COR-L47 (cell line): ENCODE measurements at places on chromosomes 13 and 19.
A peak's percentile ranks its signal among the peaks of the same experiment; 100 is the strongest.

DNA sequence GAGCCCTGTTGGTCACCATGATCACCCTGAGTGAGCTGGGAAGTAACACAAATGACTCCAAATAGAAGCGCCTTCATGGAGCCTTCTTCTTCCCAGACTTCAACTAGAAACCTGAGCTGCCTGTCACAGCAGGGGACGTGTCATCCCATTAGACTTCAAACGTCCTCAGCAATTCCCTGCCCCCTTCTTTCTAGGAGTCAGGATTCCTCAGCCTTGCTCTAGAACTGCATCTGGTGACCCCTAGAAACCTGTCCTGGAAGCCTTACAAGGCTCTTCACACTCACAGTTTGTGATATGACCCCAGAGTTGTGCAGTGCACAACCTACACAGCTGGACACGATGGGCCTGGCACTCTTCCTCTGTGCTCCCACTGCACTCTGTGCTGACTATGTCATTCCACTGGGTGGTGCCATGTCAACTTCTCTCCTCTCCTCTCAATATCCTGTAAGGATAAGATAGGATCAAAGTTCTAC is 23.6 kb upstream of the TTYH1 start:
- DNase-seq, result no peak

DNA sequence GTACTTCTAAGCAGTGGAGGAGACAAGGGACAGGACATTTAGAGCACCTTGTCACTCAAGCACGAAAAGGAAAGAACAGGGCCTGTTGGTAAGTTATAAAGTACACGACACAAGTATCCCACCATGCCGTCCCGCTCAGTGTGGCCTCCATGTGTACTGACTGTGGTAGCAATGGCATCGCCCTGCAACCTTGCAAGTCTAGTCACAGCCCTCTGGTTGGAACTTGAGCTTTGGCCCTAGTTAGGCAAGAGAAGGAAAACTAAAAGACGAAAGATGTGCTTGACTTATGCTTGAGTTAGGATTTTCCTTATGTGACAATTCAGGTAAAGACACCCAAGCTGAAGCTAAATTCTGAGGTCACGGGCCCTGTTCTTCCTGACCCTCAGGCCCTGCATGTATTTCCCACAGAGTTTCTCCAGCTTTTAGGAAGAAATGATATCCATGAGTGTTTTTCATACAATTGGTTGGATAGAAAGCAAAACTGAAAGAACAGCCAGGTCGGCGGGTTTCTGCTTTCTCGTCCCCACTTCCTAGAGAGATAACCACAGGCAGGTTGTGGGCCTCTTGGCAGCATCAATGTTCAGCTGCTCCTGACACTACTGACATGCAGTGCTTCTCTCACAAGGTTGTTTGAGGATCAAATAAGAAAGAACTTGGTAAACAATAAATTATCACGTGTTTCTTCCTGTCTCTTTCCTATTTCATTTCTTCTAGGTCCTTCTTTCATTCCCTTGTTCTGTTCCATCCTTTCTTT is 216.2 kb downstream of the IRS2 start:
- no peak for DNase-seq

DNA sequence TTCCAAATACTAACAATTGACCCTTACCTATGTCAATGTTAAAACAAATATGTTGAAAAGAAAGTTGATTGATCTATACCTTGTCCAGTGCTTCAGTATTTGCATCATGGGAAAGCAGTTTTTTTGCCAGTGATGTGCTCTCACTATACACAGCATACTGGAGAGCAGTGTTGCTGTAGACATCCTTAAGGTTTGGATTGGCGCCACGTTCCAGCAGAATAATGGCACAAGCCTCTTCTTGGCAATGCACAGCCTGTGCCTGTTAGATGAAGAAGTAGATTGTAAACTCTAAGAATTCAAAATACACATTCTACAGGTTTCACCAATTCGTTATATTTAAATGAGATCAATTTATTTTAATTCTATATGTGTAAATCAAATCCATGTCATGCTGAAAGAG is 43.9 kb upstream of the C1QTNF9B start:
- DNase-seq, result no peak

GRCh38 chr13:26425443-26426358 is 131.8 kb upstream of the WASF3 start:
- DNase-seq, result peak; percentile 33

GRCh38 chr19:48461651-48461981 is 6.2 kb downstream of the KCNJ14 start:
- no peak for DNase-seq

DNA sequence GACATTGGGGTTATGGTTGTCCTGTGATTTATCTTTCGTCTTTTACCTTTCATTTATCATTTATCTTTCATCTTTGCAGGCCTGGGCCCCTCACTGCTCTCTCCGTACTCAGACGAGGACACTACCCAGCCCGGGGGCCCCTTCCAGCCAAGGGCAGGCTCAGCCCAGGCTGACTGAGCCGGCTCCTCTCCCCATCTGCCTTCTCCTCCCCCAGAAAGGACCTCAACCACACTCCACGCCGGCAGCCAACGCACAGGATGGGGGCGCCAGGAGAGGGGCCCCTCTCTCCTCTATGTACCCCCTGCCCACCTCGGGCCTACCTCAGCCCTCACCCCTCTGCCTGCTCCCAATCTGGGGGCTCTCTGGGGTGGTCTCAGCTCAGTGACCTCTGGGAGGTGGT is 7.4 kb upstream of the PPP5C start:
- DNase-seq, result no peak

DNA sequence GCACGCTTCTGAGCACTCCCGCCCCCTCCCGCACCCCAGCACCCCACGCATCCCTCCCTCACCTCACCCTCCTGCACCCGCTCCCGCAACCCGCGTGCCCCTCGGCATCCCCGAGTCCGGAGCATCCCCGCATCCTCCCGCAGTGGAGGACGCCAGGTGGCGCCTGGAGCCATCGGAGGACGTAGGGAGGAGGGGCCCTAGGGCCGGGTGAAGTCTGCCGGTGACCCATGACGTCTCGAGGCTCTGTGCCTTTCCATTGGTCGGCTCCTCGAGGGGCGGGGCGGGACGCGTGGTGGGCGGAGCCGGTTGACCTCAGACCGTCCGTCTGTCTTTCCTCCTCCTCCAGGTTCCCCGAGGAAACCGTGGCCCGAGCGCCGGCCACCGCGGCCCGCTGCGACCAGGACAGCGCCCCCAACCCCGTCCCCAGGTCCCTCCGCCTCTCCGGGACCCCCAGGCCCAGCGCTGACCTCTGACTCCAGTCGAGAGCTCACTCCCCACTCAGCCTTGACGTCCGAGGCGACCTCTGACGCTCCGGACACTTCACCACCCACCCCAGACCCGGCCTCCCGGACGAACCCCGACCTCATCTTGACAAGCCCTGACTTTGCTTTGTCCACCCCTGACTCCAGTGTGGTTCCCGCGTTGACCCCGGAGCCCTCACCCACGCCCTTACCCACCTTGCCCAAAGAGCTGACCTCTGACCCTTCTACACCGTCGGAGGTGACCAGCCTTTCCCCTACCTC is 19.9 kb downstream of the SBK2 start:
- peak; percentile 89 for DNase-seq

DNA sequence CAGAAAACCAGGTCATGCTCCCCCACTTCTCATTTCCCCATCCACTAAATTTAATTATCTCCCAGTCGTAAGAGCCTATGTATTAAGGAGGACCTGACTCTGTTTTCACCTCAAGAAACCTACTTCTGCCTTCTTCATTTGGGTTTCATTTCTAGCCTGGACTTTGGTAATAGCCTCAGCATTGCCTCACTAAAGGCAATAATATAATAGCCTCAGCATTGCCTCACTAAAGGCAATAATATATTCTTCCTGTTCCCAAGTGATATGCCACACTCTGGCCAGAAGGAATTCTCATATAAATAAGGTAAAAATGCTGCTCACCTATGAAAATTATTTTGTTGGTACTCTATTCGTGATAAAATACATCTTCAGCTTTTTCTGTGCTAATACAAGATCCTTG is 993.9 kb downstream of the EFNB2 start:
- no peak for DNase-seq

DNA sequence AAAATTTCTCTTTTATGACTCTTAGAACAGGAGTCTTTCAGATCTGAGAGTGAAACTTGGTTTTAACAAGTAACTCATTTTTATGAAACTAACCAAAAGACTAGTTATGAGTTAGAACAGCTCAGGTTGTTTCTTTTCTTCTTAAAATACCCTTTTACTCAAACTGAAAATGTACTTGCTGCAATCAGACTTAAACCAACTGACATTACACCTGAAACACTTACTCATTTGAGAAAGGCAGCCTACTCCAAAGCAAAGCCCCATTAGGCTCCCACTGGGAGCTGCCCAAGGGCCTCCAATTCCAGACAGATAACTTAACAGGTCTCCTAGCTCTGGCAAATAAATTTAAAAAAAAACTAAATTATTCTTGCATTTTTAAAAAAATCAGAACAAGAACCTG is 3.6 kb downstream of the FOXO1 start:
- no peak for DNase-seq

GRCh38 chr19:54921082-54921481 is 15.1 kb downstream of the NCR1 start:
- DNase-seq, result no peak

GRCh38 chr13:38265132-38265497 is 84.5 kb upstream of the UFM1 start:
- DNase-seq, result no peak

GRCh38 chr19:14473978-14474578 is 1.1 kb downstream of the PTGER1 start:
- DNase-seq, result no peak

GRCh38 chr19:5948752-5949564 is 29.0 kb downstream of the RANBP3 start:
- DNase-seq, result no peak

GRCh38 chr19:32631381-32631780 is 43.6 kb downstream of the ANKRD27 start:
- no peak for DNase-seq

DNA sequence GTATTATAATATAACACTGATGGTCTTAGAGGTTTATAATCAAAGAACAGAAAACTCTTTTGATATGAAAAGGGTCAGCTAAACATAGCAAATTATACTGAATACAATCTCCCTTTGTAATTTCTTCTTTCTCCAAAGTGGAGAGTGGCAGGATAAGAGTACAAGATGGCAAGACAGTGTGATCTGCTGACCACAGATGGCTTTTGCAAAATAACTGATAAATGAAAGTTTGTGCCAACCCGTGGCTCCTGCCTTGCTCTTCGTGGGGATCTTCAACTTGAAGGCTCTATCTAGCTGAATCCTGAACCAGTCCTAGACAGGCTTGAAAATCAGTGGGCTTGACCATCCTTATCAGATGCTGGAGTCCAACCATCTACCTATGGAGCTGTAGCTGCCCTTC is 185.7 kb downstream of the VWA8 start:
- no peak for DNase-seq

GRCh38 chr13:60328073-60328472 is 68.9 kb upstream of the TDRD3 start:
- DNase-seq, result no peak

- peak; percentile 89 for DNase-seq
Measured at GRCh38 chr13:51797664-51798488, 6.1 kb downstream of the DHRS12 start.

GRCh38 chr13:95650696-95651095 is 6.2 kb upstream of the DZIP1 start:
- no peak for DNase-seq

GRCh38 chr19:1373534-1374249 is 10.0 kb upstream of the NDUFS7 start:
- no peak for DNase-seq

- DNase-seq, result no peak
Measured at GRCh38 chr19:4638317-4638716, 999 bp upstream of the TNFAIP8L1 start.

DNA sequence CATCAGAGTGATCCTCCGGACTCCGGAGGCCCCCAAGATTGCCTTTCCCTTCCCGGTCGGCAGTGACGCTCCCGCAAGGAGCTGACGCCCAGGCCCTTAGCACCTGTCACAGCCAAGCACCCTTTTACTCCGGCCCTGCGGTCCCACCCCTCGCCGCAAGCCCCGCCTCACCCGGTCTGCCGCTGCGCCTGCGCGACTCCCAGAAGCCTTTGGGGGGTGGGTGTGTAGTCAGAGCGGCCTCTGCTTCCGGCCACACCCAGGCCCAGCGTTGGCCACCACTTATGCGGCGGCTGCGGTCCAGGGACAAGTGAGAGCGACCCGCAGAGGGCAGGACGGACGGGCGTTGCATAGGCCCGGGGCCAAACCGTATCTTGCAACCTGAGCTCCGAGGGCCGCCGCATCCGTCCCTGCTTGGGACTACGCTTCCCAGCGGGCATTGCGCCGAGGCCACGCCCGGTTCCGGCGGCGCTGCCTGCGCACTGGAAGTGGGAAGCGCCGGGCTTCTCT is 441 bp upstream of the ZFP28 start:
- DNase-seq, result peak; percentile 90

DNA sequence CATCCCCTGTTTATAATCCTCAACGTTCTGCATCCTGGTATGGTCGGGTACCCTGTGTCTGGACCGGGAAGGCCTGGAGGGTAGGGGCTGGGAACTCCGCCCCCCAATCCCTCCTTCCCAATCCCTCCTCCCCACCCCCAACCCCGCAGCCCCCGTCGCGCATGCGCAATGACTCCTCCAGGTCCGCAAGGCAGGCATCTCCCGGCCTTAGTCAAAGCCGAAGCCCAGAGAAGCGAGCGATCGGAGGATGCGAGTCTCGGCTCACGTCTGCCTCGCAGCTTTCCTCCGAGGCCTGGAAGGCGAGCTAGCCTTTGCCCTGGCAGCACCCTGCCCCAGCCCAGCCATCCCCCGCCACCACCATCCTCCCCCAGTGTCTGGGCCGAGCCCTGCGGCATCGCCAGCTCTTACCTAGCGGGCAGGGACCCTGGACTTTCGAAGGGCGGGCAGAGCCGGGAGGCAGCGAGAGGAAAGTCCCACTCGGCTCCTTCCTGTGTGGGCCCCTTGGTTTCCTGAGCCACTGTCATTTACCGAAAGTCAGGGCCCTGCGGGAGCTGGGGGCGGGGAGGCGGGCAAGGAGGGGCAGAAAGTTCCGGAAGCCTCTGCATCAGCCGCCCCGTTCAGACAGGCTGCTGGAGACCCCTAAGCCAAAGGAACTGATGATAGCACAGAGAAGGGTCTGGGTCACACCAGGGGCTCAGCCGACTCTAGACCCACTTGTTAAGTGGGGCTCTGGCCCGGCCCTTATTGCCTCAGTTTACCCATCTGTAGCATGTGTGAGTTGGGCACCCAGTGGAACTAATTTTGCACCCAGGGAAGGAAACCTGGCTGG is at the start of gene JAK3:
Gene JAK3, minus strand, starts transcription at position 445 of the 829 bp plus-strand sequence. CDS start 3,565 bp downstream, outside the sequence.
- DNase-seq, result no peak

DNA sequence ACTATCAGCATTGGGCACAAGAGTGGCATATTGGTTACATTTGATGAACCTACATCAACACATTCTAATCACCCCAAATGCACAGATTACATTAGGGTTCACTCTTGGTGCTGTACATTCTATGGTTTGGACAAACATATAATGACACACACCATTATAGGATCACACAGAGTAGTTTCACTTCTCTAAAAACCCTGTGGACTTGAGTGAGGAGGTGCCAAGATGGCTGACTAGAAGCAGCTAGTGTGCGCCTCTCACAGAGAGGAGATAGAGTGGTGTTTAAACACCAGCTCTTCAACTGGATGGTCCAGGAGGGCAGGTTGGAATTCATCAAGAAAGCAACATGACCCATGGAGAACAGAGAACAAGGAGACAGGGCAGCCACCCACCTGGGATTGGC is 265.6 kb downstream of the TDRD3 start:
- no peak for DNase-seq
